CD8-positive, alpha-beta T cell (primary cell): ENCODE measurements at places on chromosomes 1 and 21.
A peak's percentile ranks its signal among the peaks of the same experiment; 100 is the strongest.

- no peak for DNase-seq
Observed at GRCh38 chr1:218330043-218330623, 15.0 kb upstream of the TGFB2 start.

- DNase-seq = no peak
Observed at GRCh38 chr1:183275322-183275721, 89.3 kb downstream of the LAMC2 start.

DNA sequence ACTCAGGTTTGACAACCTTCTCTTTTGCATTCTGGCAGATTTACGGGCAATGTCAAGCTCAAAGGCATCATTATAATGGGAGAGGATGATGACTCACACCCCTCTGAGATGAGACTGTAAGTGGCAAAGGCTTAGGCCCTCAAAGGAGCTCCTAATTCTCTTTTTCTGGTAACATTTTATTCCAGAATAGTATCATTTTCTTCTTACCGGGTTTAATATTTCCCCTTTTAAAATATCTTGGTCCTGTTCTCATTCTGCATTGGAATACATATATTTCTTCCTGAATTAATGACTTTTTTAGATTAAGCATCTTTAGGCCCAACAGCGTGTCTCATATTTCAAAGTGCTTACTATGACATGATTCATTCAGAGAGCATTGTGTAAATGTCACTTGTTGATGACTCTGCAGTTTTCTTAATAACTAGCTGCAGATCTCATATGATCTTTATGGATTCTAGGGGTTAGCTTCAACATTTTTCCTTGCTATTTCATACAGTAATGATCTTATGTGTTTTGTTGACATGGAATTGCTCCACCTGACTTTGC is 1.7 kb downstream of the PITHD1 start:
- DNase-seq = no peak

- DNase-seq = no peak
Observed at GRCh38 chr21:36255663-36256062, 64.3 kb upstream of the MORC3 start.

DNA sequence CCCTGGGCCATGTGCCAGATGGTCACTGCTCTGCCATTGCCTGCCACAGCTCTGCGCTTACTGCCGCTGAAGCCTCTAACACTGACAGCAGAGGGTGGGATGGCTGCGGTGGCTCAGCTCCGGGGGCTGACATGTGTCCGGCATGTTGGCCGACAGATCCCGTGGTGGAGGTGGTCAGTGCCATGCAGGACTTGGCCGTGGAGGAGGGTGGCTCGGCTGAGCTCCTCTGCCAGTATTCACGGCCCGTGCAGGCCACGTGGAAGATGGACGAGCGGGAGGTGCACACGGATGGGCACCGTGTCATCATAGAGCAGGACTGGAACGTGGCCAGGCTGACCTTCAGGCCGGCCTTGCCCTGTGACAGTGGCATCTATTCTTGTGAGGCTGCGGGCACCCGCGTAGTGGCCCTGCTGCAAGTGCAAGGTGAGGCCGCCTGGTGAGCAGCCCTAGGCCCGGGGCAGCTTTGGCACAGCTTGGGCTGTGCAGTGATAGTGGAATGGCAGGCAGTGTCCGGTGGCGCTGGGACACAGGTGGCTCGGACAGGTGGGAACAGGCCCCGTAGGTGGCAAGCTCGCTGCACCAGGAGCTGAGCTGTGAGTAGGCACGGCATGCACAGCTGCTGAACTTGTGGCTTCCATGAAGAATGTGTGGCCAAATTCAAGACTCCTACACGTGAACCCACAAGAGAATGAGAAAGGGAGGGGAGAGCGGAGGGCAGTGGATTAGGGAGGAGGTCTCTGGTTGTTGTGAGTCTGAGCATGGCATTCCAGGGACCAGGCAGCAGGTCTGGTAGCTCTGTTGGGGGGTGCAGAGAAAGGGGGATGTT is 91.8 kb downstream of the TRIM11 start:
- no peak for DNase-seq

GRCh38 chr1:226046240-226046639 is 16.3 kb upstream of the H3-3A start:
- DNase-seq = no peak

- no peak for DNase-seq
Observed at GRCh38 chr1:204830747-204831146, 39.9 kb upstream of the NFASC start.

GRCh38 chr1:6508154-6508815 is 16.8 kb upstream of the PLEKHG5 start:
- DNase-seq = no peak

DNA sequence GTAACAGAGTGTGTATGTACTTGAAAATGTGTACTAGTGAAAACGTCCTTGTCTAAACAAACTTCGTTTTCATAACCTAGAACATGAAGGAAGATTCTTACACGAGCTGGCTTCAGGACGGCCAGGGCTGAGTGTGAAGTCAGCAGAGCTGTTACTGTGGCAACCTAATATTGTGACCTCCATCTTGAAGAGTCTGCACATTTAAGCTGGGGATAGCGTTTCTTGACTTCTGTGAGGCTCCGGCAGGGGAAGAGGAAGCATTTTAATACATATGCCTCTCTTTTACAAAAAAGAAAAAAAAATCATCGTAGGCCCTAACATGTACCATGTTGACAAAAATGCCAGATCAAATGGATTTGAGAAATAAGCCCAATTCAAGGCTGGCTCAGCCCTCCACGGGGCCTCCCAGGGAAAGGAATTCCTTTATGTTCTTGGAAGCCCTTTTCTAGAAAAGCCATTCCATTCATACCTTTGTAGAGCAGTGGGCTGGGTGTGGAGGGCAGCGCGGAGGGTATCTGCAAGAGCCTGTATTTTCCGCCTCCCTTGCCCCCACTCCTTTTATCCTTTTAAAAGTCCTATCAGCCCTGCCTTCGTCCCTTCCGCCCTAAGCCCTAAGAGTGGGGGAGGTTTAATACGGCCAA is 51.1 kb downstream of the SIM2 start:
- no peak for DNase-seq

GRCh38 chr1:5962265-5963105 is 29.7 kb downstream of the NPHP4 start:
- DNase-seq = no peak

- no peak for DNase-seq
Observed at GRCh38 chr1:26156285-26157038, 2.4 kb upstream of the FAM110D start.

DNA sequence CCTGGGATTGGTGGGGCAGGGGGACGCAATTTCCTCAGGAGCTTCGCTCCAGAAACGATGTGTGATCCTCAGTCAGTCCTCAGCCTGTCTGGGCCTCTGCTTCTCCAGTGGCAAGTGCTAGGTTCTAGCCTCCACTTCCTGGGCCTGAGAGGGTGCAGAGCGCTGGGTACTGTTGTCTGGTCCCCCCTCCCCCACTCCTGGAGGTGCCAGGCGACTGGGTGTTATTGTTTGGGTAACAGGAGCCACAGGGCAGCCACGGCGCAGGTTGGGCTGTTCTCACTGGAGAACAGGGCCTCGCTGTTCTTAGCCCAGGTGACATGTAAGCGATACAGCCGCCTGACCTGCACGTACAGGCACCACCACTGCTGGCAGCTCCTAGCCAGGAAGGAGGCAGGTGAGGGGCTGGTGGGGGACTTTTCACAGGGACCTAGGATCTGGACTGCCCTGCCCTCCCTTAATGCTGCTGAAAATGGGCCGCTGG is 2.1 kb downstream of the RPS6KA1 start:
- no peak for DNase-seq

GRCh38 chr1:47367651-47368050 is 34.1 kb downstream of the CMPK1 start:
- no peak for DNase-seq

GRCh38 chr1:116558571-116558970 is 12.3 kb downstream of the CD58 start:
- DNase-seq = no peak

GRCh38 chr1:20685099-20685662 is 24.0 kb upstream of the DDOST start:
- DNase-seq = no peak

DNA sequence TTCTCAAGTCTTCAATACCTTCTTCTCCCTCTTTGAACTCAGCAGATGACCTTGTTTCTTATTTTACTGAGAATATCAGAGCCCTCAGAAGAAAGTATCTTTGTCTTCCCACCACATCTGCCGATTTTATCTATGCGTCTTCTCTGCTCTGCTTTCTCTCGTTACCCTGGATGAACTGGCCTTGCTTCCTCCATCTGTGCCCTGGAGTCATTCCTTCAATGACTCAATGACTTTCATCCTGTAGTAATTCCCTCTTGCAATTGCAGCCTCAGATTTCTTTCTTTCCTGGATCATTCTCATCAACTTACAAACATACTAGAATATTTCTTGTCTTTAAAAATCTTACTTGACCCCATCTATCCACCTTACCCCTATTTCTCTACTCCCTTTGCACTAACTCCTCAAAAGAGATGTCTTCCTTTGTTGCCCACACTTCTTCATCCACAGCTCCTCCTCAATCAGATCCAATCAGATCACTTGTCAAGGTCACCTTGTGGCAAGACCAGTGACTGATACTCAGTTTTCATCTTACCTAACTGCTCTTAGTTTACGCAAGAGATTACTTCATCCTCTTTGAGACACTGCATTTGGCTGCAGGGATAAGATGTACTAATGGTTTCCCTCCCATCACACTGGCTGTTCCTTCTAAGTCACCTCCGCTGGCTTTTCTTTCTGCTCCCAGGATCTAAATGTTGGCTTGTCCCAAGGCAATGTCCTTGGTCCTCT is 8.2 kb upstream of the TGFBR3 start:
- DNase-seq = no peak

DNA sequence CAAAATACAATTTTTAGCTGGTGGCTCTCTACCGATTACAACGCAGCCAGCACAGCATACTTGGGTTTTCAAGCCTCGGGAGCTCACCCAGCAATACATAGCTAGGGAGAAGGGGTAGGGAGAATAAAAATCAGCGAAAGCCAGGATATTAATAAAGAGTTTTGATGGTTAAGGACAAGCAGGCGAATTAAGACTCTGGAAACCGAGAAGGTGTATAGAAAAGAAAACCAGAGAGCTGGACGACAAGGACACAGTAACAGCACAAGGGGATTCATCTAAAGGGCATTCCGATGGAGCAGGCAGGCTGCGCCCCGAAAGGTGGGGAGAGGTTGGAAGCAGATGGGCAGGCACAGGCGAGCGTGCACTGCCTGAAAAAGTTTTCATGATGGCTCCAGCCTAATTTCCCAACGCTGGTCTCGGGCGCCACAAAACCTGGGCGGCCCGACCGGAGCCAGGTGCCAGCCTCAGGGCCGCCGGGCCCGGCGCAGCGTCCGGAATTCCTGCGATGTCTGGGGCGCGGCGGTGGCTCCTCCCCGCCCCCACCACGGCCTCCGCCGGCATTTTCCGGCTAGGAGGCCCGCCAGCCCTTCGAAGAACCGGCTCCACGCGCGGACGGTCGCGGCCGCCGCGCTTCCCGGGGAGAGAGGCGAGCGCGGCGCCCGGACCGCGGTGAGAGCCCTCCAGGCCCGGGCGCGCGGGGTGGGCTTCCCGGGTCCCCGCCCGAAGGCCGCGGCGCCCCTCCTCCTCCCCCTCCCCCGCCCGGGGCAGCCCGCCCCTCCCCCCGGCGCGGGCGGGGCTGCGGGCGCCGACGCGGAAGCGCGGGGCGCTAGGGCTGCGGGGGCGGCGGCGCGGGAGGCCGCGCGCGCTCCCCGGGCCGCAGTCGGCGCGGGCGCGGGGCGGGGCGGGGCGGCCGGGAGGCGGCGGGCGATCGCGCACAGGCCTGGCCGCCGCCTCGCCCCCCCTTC is 774 bp upstream of the DYRK1A start:
- DNase-seq = peak; percentile 56

- no peak for DNase-seq
Observed at GRCh38 chr21:27448960-27449359, 482.1 kb upstream of the ADAMTS5 start.

- no peak for DNase-seq
Observed at GRCh38 chr1:118007391-118007790, 77.9 kb downstream of the WDR3 start.

DNA sequence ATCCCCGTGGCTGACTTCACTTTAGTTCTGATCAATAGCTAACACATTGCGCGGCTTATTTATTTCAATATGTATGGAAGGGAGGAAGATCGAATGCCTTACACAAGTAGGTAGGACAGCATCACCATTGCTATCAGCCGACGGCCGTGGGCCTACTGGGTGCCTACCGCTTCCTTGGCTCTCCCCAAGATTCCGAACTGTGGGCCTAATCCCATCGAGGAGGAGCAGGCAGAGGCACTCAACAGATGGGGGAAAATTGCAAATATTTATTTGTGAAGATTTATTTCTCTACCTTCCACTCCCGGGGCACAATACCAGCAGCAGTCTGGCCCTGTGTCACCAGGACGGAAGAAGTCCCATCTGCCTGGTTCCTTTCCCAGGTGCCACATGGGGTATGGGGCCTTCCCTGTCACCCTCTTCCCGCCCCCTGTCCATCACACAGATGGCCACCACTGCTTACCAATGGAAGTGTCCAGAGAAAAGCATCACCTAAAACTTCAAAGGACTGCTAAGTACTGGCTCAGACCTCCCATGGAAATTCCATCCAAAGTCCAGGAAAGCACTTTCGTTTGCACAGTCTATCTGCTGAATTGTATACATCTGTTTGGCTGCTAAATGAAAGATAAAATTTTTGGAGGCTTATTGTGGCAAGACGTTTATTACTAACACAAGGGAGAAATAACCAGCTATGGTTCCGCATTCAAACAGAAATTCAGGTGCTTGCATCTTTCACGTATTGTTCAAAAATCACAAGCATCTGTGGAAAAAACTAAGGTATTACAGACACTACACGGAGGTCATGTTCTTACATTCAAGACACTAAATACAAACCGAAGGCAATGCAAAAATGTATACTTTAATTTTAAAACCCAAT is 11.8 kb downstream of the AGT start:
- DNase-seq = no peak

GRCh38 chr1:90262791-90263190 is 267.9 kb downstream of the ZNF326 start:
- DNase-seq = no peak

GRCh38 chr1:204108312-204109141 is 35.6 kb downstream of the SOX13 start:
- DNase-seq = no peak

- no peak for DNase-seq
Observed at GRCh38 chr1:113168946-113169345, 95.9 kb downstream of the LRIG2 start.

DNA sequence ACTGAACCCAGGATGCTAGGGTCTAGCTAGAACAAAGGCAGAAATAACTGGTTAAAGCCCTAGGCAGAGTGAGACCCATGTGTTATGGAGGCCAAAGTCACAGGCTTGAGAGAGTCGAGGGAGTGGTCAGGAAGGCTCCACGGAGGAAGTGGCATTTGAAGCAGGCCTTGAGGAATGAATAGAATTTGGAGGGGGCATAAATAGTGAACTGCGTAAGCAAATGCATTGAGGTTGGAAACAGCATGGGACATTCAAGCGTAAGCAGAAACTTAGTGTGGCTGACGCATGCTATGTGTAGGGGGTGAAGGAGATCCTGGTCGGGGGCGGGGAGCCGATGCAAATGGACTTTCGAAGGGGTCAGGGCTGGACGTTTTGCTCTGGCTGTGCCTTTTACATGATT is 11.5 kb downstream of the AZIN2 start:
- DNase-seq = no peak

- no peak for DNase-seq
Observed at GRCh38 chr21:42500736-42501135, 4.7 kb upstream of the RSPH1 start.
